ENCODE measurements at places on chromosomes 1 and 21.

- peak; percentile 90 for DNase-seq
Measured at GRCh38 chr1:52669696-52670095, 28.5 kb downstream of the COA7 start.

- no peak for DNase-seq
Measured at GRCh38 chr21:42750737-42751530, 97.5 kb downstream of the PDE9A start.

GRCh38 chr1:9111957-9112356, 16.9 kb downstream of the GPR157 start:
- DNase-seq: no peak

DNA sequence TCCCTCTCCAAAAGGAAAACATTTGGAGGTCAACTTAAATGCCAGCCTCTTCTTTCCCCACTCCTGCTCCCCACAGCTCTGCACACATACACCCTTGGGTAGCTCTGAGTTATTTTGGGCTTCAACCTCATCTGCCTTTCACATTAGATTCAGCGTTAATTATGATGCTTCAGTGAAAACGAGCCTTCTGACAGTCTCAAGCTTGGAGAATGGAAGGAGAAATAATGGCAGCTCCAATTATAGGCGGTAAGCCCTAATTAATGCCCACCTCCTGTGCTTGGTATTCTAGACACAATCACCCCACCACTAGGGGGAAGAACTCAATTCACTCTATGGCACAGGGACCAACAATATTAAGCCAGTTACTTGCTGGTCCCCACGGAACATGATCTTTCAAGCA, 397.9 kb downstream of the BRINP2 start:
- no peak for DNase-seq

Data from AG10803 (cell line).